ENCODE measurements at places on chromosomes 11 and 22.

DNA sequence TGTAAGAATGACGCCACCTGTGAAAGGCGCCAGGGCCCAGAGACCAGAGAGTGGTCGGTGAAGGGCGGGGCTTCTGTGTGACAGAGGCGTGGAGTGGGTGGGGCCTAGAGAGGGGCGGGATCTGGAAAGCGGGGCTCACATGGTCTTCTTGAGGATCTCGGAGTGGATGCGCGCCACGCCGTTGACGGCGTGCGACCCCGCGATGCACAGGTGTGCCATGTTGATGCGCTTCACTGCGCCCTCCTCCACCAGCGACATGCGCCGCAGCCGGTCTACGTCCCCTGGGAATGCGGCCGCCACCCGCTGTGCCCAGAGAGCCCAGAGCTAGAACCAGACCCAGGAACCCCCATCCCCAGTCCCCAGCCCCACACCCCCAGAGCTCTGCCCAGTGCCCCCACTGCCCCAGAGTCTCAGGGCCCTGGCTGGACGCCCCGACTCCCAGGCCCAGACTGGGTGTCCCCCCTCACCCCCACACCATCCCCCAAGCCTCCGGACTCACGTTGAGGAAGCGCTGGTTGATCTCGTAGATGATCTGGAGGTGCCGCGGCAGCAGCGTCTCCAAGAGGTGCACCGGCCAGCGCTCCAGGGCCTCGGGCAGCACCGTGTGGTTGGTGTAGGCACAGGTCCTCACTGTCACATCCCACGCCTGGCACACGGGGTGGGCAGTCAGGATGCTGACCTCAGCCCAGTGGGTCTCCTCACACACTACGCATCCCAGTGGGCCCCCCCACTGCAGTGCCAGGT lies 6.2 kb downstream of the PYGM start:
- DNase-seq, result no peak

GRCh38 chr22:50705851-50706351 lies 32.1 kb upstream of the ACR start:
- no peak for DNase-seq

GRCh38 chr11:29135504-29135903 lies 881.3 kb downstream of the KCNA4 start:
- peak; percentile 63 for DNase-seq

GRCh38 chr11:109984634-109985289 lies 108.4 kb upstream of the ZC3H12C start:
- DNase-seq, result no peak

- no peak for DNase-seq
Observed at GRCh38 chr11:18056561-18057181, 10.6 kb upstream of the TPH1 start.

DNA sequence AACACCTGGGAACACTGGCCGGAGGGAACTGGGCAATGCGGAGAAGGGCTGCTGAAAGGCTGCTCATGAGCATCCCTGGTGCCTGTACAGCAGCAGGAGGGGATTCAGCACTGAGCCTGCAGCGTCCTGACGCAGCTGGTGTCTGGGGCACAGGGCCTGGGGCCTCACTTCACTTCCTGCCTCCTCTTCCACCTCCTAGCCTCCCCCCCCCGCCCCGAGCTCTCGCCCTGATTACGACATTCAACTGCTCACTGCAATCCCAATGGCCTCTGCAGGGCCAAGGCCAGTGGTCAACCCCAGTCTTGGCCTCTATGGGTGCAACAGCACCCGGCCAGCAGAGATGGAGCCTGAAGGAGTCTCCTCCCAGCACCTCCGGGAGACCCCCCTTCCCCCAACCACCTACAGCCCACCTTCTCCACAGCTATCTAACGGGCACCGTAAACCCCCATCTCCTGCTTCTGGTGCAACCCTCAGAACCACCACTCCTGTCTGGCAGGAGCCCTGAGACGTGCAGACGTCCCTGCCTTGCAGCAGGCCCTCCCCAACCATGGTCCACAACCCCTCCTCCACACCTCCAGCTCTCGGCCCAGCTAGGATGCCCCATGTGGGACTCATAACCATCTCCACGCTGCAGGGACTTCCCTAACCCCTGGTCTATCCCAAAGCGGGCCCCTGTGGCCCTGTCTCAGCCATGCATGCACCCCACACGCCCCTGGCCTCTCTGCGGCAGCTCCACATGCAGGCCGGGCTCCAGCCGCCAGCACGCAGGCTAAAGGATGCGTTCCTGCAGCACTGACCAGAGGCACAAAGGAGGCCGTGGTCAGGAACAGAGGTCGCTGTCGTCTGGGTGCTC lies 38.2 kb downstream of the BRD1 start:
- DNase-seq, result peak; percentile 88

DNA sequence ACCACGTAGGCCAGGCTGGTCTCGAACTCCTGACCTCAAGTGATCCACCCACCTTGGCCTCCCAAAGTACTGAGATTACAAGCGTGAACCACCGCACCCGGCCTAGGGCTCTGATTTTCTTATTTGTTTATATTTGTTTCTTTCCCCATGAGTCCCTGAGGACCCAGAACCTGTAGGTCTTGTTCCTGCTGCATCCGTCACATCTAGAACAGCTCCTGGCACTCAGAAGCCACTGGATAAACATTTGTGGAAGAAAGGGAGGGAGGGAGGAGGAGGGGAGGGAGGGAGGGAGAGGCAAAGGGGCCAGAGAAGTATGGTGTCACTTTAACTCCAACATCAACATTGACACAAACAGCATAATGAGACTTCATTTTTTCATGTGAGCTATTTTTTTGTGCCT lies 67.7 kb downstream of the CELSR1 start:
- DNase-seq, result no peak

GRCh38 chr11:119795231-119795630 lies 66.2 kb upstream of the NECTIN1 start:
- DNase-seq, result peak; percentile 93

GRCh38 chr22:39263626-39264348 lies 19.0 kb upstream of the PDGFB start:
- no peak for DNase-seq

- DNase-seq, result peak; percentile 82
Observed at GRCh38 chr11:130037058-130037457, 32.6 kb upstream of the APLP2 start.

GRCh38 chr11:82225502-82225901 lies 508.2 kb downstream of the FAM181B start:
- DNase-seq, result no peak

DNA sequence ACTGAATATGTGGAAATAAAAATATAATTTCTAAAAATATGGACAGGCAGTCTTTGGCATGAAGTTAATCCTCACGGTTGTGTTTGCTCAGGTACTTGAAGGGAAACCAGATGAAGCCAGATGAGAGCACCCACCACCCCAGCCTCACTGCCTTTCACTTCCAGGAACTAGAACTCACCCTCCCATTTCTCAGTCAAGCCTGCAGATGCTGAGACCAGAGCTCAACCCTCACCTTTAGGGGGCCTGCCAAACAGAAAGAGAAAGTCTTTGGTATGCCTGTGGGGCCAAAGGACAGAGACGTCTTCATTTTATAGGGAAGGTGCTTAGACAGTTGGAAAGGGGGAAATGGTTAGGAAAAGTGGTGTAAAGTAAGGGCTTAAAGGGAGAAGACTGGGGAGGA lies 252.8 kb upstream of the PLET1 start:
- DNase-seq, result no peak

GRCh38 chr11:76143274-76143673 lies 63.0 kb downstream of the WNT11 start:
- no peak for DNase-seq

DNA sequence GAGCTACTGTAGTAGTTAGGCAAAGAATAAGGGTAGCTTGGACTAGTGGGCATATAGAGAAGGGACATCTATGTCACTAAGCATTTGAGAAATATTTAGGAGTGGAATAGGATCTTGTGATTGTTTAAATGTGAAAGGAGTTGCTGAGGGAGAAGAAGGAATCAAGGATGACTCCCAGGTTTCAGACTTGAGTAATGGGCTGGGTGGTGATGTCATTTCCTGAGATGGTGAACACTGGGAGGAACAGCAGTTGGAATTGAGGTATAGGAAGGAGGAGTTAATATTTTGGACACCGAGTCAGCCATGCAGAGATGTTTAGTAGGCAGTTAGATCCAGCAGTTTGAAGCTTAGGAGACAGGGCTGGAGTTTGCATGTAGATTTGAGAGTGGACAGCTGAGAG lies 40.1 kb downstream of the REXO2 start:
- DNase-seq, result no peak

GRCh38 chr11:37557990-37558389 lies 960.0 kb upstream of the RAG2 start:
- DNase-seq, result no peak

GRCh38 chr11:72786305-72787215 lies 7.3 kb downstream of the STARD10 start:
- DNase-seq, result no peak

DNA sequence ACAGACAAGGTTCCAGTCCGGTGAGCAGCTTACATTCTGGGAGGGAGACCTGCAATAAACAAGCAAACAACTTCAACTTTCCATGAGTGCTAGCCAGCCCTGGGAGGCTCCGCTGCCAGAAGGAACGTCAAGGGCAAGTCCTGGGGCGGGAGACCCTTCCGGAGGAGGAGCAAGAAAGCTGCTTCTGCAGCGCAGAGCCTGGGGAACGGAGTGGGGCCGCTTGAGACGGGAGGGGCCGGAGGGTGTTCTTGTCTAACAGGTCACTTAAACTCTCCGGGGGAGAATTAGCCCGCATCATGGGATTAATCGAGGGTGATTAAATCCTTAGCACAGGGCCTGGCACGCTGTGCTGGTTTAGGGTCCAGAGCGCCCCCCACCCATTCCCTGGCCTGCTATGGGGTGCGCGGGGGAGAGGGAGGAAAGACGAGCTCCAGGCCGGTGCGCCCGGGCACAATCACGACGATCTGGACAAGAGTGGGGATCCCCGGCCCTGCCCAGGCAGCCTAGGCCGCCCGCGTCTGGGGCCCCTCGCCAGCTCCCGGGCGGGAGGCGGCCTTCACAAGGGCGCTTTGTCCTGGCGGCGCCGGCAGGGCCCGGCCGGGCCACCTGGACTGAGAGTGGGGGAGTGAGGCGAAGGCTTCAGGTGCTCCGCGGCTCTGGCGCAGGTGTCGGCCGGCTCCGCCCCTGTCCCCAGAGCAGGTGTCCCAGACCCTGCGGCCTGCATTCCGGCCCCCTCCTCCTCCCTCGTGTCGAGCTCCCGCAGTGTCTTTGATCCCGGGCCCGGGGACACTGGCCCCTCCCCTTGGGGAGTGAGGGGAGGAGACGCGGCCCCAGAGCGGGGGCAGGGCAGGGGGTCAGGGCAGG lies 663 bp upstream of the LARGE2 start:
- no peak for DNase-seq

GRCh38 chr11:72072348-72072747 lies 8.0 kb downstream of the NUMA1 start:
- DNase-seq, result peak; percentile 60

GRCh38 chr22:27217154-27217553 lies 559.8 kb downstream of the MIAT start:
- DNase-seq, result no peak

DNA sequence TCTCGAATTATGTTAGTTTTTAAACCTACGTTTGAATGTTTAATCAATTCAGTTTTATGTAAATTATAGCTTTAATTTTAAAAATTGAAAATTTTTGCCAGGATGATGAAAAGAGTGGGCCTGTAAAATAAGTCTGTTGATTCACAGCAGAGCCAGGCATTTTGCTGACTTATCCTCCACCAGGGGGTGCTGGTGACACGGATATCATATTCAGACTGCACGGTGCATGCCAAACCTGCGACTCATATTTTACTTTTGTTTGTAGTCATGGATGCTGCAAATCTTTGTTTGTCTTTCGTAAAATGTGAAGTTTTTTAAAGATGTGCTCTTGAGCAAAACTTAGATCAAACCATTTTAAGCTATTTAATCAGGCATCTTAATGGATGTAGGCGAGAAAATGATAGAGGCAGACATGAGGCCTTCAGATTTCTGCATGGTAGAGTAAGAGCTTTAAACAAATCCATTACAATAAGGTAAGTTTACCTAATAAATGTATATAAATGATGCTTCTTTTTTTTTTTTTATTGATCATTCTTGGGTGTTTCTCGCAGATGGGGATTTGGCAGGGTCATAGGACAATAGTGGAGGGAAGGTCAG lies 3.6 kb upstream of the OR8B3 start:
- DNase-seq, result peak; percentile 78

GRCh38 chr11:73396251-73396930 lies 20.2 kb downstream of the RELT start:
- no peak for DNase-seq

DNA sequence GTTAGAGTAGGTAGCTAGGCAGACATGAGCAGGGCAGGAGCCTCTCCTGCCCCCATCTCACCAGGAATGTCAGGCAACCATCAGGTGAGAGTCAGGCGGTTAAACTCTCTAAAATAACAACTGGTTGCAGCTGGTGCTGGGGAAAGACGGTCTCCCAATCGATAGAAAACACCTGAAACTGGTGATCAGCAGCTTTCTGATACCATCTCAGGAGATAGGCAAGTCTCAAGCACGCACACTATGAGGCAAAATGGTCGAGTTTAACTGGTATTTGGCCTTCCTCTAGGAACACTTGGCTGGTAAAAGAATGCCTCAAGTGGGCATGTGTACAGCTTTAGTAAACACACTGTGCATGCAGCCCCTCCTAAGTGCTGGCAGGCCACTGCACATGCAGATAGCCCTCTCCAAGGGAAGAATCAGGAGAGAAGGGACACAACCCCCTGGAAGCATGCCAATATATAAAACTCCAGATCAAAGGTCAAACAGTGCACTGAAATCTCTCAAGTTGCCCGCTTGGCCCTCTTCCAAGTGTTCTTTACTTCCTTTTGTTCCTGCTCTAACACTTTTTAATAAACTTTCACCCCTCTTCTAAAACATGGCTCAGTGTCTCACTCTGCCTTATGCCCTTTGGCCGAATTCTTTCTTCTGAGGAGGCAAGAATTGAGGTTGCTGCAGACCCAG lies 88.7 kb downstream of the USP35 start:
- no peak for DNase-seq

- no peak for DNase-seq
Observed at GRCh38 chr11:1480191-1480554, 6.4 kb downstream of the MOB2 start.

DNA sequence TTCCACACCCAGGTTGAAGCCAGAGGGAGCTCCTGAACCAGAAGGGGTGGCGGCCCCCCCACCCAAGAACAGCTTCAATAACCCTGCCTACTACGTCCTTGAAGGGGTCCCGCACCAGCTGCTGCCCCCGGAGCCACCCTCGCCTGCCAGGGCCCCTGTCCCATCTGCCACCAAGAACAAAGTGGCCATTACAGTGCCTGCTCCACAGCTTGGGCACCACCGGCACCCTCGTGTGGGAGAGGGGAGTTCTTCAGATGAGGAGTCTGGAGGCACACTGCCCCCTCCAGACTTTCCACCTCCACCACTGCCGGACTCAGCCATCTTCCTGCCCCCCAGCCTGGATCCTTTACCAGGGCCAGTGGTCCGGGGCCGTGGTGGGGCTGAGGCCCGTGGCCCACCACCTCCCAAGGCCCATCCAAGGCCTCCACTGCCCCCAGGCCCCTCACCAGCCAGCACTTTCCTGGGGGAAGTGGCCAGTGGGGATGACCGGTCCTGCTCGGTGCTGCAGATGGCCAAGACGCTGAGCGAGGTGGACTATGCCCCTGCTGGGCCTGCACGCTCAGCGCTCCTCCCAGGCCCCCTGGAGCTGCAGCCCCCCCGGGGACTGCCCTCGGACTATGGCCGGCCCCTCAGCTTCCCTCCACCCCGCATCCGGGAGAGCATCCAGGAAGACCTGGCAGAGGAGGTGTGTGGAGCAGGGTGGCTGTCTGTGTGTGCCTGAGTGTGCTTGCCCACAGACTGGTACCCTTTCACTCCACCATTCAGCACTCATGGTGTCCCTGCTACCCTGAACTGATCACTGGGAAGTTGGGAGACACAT lies 6.7 kb downstream of the PHOX2A start:
- no peak for DNase-seq

GRCh38 chr22:45608763-45609180 lies 62.9 kb upstream of the ATXN10 start:
- DNase-seq, result peak; percentile 73

GRCh38 chr22:49040754-49041467 lies 786.8 kb downstream of the BRD1 start:
- no peak for DNase-seq

Data from AG20443 (cell line).